Fibroblast of upper back skin (primary cell): ENCODE measurements at places on chromosomes 1 and 21.

GRCh38 chr1:59976194-59977074, 49.9 kb upstream of the CYP2J2 start:
- DNase-seq: peak; percentile 53

DNA sequence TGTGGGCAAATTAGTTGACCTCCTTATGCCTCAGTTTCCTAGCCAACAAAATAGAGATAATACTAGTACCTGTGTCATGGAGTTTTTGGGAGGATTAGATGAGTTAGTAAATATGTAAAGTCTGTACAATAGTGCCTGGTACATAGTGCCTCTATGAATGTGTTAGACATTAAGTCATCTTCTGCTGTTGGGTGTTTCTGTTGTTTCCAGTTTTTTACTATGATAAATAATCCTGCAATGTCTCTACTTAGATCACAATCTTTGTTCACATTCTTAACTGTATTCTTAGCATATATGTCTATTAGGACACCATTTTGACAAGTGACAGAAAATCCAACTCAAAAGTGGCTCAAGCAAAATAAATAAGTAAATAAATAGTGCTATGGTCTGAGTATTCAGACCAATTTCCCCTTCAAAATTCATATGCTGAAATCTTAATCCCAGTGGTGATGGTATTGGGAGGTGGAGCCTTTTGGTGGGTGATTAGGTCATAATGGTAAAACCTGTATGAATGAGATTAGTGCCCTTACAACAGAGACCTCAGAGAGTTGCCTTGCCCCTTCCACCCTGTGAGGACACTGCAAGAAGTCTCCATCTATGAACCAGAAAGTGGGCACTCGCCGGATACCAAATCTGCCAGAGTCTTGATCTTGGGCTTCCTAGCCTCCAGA, 84.3 kb downstream of the DIRAS3 start:
- DNase-seq: no peak

GRCh38 chr1:2504949-2505272, 21.5 kb downstream of the PANK4 start:
- no peak for DNase-seq

- DNase-seq: peak; percentile 31
These were observed 235.2 kb downstream of the KCNT2 start for GRCh38 chr1:196372896-196373536.

GRCh38 chr1:94532077-94532476, 9.5 kb downstream of the F3 start:
- no peak for DNase-seq

DNA sequence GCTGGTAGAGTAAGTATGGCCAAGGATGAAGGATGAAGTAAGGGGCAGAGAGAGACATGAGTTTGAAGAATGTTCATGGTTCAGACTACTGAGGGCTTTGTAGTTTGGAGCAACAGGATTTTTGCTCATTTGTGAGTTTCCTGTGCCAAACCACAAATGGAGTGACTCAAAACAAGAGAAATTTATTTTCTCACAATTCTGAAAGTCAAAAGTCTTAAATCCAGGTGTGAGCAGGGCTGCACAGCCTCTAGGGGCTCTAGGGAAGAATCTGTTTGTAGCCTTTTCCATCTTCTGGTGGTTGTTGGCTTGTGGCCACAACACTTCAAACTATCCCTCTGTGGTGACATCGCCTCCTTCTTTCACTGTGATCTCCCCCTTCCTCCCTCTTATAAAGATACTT, 58.9 kb downstream of the RHOU start:
- DNase-seq: peak; percentile 38

DNA sequence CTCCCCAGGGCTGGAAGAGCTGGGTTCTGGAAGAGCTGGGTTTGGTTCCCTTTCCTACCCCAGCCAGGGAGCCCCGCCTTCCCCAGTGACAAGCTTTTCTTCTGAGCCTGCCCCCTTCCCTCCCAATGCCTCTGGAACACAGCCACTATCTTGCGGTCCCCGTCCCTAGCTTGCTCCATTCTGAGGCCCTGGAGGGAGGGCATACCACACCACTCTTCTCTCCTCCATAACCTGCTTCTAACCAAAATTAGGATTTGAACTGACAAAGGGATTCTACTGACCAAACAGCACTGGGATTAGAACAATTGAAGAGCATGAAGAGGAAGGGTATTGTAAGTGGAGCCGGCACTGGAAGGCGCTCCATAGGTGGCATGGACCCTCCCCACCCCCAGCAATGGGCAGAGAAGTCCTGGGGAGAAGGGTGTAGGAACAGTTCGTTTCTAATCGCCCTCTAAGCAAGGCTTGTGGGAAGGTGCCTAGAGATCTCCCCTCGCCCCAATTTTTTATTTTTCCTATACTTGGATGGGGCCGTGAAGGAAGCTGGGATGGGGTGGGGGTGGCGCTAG, 690 bp downstream of the C1orf216 start:
- DNase-seq: peak; percentile 78

DNA sequence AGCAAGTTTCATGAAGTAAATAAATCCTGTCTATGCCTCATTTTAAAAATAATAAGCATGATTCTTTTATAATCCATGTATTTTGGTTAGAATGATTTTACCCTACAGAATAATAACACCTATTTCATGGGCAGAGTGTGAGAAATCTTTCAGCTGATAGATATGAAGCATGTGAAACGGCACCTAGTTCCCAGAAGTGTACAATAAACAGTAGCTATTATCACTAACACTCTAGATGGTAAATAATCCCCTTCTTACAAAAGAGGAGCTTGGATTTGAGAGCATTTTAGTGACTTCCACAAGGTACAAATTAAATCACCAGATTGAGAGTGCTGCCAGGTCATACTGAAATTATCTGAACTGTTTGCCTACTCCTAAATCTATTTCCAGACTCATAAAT, 95.3 kb upstream of the NRIP1 start:
- DNase-seq: no peak

- peak; percentile 69 for DNase-seq
These were observed 17.2 kb downstream of the SYT2 start for GRCh38 chr1:202692959-202693555.

GRCh38 chr1:206751891-206752290, 18.7 kb upstream of the IL19 start:
- DNase-seq: no peak

DNA sequence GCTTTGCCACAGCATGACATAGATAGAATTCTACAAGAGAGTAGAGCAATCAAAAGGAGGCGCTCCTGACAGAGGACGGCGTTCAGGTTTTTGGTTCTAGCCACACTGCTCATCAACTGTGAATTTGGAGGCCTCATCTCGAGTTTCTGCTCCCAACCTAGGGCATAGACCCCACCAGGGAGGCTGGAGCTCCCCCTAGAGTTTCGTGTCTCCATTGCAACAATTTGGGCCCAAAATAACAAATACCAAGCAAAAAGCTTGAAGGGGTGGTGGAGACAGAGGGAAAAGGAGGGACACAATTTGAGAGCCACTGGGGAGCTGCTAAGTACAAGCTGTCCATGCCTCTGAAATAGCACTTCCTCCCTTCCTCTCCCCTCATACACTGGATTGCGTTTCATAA, 297.0 kb downstream of the GPATCH2 start:
- peak; percentile 32 for DNase-seq

GRCh38 chr21:43585924-43586413, 73.3 kb downstream of the HSF2BP start:
- DNase-seq: peak; percentile 100

GRCh38 chr1:28412731-28413130, 43.2 kb downstream of the PHACTR4 start:
- DNase-seq: peak; percentile 56
